ENCODE measurements at places on chromosomes 4 and X.

- DNase-seq, result no peak
Observed at GRCh38 chr4:1532549-1533395, 126.5 kb upstream of the NKX1-1 start.

GRCh38 chrX:39969099-39969818 is 128.5 kb downstream of the BCOR start:
- no peak for DNase-seq

DNA sequence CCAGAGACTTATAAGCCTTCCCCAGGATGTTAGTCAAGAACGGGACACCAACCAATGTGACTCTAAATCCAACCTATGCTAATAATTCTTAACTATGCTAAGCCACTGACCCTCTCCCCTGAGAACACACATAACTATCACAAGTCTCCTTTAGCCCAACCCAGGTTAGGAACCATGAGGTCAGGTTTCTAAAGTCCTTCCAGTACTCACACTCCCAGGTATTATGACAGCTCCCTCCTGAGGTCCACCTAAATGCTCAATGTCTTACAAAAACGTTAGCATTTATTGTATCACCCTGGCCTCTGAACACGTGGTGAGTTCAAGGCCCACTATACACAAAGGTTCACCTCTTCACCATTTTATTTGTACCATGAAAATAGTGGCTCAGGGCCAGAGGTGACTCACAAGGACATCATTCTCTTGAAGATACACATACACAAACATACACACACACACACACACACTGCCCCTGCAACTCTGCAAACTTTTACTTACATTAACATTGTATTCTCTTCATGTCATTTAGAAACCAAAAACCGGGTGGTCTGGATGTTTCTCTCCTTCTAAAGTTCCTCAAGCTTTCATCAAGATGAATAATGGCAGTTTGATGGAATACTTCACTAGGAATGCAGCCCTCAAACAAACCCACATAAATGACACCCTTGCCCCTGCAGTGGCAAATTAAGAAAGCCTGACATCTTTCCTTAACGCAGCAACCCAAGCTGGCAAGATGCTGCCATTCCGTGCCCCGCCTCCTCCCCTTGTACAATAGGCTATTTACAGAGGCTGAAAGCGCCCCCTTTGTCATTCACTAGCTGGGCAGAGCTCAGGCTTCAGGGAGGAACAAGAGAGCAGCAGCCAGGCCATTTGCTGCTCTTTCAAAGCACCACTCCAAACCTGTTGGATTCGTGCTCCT is 17.7 kb downstream of the ACSL1 start:
- no peak for DNase-seq

- DNase-seq, result no peak
Observed at GRCh38 chr4:96603641-96604040, 763.7 kb downstream of the PDHA2 start.

DNA sequence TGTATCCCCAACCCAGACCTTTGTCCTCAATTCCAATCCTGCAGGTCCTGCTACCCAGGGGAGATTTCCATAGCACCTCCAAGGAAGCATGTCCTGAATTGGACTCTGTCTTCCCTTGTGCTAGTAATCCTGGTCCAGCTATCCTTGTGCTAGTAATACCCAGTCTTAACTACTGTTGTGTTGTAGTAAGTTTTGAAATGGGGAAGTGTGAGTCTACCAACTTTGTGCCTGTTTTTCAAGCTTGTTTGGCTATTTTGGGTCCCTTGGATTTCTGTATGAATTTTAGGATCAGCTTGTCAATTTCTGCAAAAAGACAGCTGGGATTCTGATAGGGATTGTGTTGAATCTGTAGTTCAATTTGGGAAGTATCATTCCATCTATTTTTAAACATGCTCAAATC is 51.4 kb downstream of the CD99L2 start:
- no peak for DNase-seq

DNA sequence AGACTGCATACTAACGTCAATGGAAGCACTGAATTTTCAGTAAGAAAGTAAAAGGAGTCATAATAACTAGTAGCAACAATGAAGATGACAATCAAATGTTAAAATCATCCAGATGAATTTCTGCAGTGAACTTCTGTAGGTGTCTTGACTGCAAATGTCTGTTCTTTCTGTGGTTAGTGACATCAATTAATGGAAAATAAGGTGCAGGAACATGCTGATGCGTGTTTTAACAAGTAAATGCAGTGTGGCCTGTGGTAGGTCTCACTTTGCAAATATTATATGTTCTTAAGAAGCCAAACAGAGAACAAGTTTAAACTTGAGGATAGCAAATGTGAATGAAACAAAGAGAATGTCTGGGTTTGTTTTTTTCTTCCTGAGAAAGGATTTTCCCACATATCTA is 2.6 kb upstream of the DTHD1 start:
- no peak for DNase-seq

DNA sequence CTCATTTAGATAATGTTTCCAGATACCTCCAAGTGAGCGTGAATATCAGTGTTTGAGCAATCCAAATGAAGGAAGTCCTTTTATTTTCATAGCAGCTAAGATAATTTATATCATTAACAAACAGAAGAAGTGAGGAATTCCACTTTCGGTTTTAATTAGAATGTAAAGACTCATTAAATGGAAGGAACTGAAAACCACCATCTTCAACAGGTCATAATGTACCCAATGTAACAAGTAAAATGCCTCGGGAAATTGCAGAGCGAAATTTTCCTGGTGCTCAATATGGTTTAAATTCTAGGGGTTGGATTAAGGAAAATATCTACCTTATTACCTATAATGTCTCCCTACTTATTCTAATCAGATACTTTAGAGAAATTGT is 33.9 kb upstream of the SLC9A7 start:
- DNase-seq, result no peak

- DNase-seq, result no peak
Observed at GRCh38 chr4:25092139-25092538, 61.4 kb upstream of the LGI2 start.
